ENCODE measurements at places on chromosomes 12 and 14.

DNA sequence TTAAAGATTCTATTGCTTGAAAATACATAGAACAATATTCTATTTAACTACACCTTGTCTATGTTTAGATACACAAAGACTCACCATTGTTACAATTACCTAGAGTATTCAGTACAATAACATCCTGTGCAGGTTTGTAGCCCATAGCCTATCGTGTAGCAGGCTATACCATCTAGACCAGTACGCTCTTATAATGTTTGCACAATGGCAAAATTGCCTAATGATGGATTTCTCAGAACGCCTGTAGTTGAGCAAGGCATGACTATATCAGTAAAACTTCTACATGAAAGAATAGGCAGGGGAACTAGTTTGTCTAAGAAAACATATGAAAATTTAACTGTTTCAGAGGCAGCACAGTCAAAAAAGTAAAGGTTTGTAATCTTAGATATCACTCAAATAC lies 375.9 kb downstream of the DAD1 start:
- no peak for DNase-seq

- DNase-seq = no peak
Measured at GRCh38 chr12:127760357-127760756, 506.6 kb upstream of the TMEM132C start.

DNA sequence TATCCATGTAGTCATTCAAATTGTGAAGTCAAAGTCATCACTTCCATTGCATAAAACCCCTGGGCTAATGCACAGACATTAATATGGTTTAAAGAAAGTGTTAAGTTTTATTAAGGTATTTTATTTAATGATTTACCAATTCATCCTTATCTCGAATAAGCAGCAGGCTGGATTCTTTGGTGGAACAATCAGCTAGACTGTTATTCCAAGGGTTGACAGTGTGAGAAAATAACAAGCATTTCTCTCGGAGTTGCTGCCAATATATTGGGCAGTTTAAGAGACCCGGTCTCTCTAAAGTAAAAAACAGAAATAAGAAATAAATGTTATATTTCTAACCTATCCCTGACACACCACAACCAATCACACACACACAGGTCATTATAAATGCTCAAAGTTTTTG lies 9.4 kb downstream of the KLRB1 start:
- no peak for DNase-seq

- no peak for DNase-seq
Measured at GRCh38 chr12:124405151-124405550, 110.3 kb downstream of the RFLNA start.

DNA sequence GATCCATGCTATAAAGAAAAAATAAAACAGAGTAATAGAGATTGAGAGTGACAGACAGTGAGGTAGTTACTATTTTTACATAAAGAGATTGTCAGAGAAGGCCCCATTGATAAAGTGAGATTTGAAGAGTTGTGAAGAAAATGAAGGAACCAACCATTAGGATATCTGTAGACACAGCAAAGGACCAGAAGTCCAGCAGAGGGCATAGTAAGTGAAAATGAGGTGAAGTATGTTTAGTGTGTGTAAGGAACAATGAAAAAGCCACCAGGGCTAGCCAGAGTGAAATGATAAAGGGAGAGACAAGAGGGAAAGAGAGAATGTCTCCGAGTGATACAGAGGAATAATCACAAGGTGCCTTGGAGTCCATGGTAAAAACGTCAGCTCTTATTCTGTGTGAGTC lies 411.0 kb downstream of the NELL2 start:
- DNase-seq = no peak

DNA sequence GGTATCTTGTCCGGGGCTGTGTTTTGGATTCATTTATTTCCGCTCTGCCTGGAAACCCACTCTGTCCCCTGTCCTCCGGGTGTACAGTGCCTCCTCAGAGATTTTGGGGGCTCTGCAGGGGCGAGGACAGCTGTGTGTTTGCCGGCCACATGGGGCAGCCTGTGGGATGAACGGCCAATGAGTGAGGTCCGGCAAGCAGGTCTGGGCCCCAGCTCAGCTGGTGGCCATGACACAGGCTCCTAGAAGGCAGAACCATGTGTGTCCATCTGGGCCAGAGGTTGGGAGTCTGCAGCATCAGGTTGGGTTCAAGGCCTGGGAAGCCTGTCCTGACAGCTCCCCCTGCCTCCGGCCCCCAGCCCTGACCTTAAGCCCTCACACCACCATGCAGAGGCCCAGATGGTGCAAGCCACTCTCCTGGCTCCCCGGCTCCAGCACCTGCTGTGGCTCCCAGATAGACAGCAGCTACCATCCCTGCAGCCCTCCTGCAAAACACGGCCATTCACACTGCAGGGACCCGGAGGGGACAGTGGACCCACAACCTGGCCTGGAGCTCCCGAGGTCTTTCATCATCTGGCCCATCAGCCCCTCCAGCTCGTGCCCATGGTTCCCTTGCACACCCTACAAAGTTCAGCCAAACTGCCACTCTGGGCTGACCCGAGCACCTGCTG lies 220.1 kb upstream of the C14orf180 start:
- DNase-seq = no peak

DNA sequence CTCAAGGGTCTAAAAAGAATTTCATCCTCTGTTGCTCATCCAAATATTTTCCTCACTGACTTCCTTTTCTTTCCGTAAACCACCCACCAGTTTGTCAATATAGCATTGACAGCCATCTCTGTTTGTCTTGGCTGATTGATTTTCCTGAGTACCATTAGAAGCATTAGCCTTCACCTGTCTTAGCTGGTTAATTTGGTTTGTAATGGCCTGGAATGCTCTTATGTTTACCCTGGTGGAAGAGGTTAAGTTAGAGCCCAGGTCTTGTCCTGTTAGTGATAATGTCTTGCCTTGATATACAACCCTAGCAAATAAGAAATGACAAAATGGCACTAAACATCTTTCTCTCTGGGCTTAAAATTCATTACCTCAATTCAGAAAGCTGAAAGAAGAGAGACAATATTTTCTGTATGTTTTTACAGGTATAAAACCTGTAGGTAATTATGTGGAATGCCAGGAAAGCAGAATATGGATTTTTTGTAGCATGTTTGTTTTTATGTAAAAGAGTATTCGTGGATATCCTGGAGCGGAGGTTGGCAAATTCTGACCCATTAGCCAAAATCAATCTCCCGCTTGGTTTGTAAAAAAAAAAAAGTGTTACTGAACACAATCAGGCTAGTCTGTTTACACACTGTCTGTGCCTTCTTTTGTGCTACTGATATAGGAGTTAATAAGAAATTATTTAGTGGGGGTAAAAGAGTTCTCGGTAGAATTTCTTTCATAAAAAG lies 224.4 kb upstream of the DAAM1 start:
- no peak for DNase-seq

DNA sequence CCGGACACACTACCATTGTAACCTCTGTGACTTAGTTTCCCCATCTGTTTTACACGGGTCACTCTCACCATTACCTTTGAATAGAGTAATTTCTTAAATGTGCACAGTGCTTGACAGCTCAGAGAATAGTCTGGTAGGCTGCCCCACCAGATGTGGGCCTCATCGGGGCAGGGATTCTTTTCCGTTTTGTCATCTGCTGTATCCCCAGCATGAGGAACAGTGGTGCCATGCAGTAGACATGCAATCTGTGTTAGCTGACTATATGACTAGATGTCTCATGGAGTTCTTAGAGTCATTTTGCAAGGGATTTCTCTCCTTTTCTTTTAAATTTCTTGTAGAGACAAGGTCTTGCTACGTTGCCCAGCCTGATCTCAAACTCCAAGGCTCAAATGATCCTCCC lies 44.9 kb upstream of the PLEKHG3 start:
- no peak for DNase-seq

DNA sequence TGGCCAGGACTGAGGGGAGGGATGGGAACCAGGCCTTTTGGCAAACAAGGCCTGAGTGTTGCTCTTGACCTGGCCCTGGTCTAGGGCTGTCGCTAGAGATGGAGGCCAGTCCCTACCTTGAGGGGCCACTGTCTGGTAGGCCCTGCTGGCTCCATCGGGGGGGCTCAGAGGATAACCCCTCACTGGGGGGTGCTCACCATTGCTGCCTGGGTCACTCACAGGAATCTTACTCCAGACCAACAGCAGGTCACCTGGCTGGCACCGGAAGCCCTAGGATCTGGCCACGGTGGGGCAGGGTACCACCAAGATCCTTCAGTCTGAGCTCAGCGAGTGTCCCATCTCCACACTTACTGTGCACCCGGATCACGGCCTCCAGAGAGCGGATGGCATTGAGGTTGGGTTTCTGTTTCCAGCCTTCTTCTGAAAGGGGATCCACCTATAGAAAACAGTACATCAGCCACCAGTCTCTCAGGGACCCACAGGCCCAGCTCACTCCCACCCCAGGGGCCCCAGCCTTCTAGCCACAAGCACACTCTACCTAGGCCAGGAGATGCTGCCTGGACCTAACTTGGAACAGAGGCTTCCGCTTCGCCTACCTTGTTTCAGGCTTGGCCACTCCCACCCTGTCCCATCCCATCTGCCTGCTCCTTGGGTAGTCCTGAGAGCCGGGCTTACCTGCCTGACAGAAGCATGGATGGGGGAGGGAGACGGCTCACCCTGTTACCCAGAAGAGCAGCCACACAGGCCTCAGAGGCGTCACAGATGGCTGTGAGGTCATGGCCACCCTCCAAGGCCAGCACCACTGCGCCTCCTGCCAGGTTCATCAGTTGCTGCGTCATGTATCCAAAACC lies 12.2 kb downstream of the SLC48A1 start:
- DNase-seq = no peak

DNA sequence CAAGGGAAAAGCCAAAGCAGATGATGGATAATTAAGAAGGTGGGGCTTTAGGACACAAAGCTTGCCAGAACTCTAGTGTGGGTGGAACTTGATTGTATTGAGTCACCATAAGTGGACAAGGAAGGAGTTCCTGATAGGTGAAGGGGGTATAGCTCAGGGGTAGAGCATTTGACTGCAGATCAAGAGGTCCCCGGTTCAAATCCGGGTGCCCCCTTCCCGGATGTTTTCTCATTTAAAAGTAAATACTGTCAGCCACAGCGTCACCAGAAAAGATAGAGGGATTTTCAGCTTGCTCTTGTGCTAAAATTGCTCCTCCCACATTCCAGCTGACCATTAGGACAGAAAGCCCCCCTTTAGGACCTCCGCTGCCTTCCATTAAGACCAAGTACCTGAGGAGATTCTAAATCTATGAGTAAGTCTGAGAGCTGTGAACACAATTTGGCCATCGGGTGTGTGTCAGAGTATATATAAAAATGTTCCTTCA lies 36.6 kb downstream of the DCAF4 start:
- no peak for DNase-seq

- DNase-seq = no peak
Measured at GRCh38 chr14:40955131-40955505, 651.6 kb upstream of the LRFN5 start.

- no peak for DNase-seq
Measured at GRCh38 chr12:94266796-94267536, 118.6 kb downstream of the PLXNC1 start.

DNA sequence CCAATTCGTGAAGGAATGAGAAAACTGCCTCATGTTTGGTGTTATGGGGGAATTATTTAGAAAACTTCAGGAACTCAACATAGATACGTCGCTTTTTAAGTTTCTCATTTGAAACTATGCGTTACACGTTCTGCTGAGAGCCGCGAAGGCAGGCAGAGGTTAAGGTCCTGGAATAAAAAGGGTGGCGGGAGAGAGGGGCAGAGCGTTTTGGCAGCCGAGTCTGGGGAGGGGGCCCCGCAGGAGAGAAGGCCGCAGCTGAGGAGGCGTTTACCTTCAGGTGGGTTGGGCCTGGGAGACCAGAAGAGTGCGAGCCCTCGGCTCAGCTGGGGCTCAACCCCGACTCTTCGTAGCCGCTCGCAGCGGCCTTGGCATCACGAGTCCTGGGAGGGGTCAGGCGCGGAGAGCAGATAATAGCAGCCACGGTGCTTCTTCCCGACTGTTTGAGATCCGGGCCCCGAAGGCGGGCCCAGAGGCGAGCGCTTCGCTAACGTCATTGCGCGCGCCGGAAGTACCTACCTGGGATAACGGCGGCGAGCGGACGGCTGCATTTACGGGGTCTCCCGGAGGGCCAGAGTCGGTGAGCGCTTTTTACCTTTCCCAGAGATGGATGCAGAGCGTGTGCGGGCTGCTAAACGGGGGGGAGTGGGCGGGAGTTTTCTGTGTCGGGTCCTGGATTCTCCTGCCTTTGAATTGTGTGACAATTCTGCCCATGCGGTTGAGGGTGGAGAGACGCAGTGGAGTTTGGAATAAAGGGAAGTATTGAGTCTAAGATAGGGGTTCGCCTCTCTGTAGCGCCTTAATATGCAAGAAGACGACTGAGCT lies at the start of the genes PPHLN1 and ZCRB1:
Gene PPHLN1 (plus strand): TSS at position 515 of the 822 bp plus-strand sequence. CDS start 9,736 bp downstream, outside the sequence.
Gene ZCRB1 (minus strand): TSS at position 442 of the 822 bp plus-strand sequence. CDS start 1,992 bp downstream, outside the sequence.
- DNase-seq = peak; percentile 81

DNA sequence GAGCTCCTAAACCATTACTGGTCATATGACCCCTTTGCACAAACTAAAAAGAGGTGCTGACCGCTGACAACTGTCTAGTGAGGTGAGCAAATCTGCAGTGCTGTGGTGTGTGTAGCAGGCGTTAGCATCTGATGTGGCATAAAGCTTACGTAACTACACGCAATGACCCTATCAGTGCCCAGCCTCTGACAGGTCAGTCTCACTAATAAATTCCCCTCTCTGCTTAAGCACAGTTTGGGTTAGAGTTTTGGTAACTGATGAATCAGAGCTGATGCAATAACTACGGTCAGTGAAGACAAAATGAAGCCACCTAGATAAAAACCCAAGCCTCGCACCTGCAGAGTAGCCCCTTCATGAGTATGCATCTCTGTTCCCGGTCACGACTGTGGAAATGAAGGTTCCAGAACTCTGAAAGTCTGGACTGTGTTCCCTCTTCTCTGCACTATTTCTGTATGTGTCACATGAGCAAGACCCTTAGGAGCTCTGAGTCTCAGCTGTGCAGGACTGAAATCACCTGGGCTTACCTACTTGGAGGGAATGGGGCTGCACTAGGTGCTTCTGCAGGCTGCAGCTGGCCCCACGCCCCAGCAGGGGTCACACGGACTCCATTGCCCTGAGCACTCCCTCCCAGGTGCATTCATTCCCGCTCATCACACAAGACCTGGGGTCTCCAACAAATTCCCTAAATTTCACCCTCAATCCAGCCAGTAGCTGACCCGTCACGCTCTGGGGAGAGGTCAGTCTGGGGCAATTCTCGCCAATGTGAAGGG lies 54.4 kb downstream of the RIMBP2 start:
- DNase-seq = no peak

DNA sequence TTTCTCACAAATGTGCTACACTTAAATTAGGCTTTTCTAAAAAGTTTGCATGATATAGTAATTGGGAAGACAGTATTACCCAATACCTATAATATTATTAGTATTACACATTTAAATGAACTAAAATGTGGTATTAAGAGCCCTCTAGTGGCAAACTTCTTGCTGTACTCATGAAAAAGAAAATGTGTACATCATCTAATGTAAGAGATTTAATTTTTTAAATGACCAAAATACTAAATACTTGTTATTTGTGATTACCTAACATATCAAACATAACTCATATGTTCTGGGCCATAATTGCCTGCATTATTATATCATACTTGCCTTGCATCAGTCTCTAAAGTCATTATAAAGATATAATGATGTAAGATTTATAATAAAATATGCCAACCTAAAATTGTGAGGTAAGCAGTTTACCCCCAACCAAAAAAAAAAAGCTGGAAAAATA lies 64.2 kb downstream of the DNAI7 start:
- DNase-seq = no peak

- DNase-seq = no peak
Measured at GRCh38 chr14:102838501-102838900, 61.3 kb downstream of the TRAF3 start.

All from stimulated activated CD4-positive, alpha-beta T cell treated with anti-CD3 and anti-CD28 coated beads, Interleukin-1b, Interleukin-23, amount 100 ng/mL, for 48 hours (primary cell).